NCI-H524 (cell line): ENCODE measurements at places on chromosomes 6 and 20.
A peak's percentile ranks its signal among the peaks of the same experiment; 100 is the strongest.

DNA sequence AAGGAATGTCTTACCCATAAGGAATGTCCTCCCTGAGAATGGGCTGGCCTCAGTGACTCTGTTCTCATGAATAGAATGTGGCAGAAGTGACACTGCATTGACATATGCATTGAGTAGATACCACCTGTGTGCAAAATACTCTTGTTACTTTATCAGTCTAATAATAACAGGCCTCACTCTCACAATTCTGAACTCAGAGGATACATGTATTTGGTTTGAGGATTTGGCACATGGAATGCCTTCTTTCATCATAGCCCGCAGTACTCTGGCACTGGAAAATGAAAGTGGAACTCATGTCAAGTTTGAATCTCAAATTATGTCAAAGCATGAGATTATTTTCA, 52.9 kb upstream of the PLCB4 start:
- DNase-seq, result no peak

GRCh38 chr20:49642816-49643215, 70.9 kb downstream of the B4GALT5 start:
- DNase-seq, result no peak

GRCh38 chr6:138559143-138559542, 59.8 kb upstream of the NHSL1 start:
- no peak for DNase-seq

DNA sequence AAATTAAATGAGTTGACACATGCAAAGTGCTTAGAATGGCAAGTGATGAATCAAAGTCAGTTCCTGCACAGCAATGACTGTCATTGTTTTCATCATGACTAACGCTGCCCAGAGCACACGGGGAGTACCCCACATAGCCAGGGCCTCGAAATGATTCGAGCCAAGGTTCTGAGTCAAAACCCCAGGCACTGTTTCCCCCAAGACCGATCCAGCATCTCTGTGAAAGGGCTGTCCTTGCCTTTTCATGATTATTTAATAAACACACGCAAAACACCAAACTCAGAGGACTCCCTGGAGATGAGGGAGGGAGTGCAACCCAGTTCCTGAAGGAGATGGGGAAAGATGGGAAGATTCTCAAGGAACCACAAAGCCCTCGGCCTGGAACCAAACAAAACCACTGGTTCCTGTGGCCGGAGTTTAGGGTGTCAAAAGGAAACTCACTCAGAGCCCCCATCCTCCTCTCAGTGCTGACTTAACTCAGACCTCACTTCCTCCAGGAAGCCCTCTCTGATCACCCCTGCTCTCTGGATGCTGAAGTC, 3.8 kb downstream of the PREX1 start:
- no peak for DNase-seq

DNA sequence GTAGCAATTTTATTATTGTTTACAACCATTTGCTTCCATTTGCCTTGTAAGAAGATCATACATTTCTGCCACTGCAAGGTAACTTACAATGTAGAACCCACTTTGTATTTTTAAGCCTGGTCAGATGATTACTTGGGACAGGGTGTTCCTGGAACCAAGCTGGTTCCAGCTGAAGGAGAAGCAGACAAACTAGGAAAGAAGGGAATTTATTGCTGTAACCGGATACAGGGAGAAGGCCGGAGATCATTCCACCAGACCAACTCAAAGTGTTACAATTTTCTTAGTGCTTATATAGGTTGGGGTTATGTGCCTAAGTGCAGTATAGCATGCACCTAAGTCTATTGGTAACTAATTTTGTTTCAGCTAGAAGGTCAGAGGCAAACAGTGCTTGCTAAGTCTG, 104.4 kb downstream of the MANEA start:
- DNase-seq, result no peak

DNA sequence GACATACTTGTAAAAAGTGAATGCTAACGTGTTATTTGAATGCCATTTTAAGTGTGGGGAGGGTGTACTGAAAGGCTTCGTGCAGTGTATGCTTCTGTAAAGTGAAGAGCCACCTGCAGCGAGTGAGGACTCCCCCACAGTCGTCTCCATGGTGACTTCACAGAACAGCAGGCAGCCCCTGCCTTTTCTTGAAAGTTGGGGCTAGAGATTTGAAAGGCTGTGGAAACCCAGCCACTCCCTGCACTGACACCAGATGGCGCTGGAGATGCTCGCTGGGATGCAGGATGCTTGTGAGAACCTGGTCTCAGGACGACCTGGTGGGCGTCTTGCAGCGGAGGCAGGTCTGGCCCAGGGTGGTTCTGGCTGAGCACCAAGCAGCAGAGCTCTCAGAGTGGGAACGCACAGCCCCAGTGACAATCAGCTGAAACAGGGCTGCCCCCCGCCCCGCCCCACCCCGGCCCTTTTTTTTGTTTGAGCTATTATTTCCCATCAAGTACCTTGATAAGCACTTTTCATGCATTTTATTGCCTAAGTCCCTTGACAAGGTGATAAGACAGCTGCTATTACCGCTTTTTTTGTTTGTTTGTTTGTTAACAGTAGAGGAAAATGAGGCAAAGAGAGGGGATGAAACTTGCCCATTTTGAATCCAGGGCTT, 150.3 kb downstream of the SYCP2 start:
- peak; percentile 91 for DNase-seq

GRCh38 chr6:37013516-37014491, 8.3 kb downstream of the FGD2 start:
- DNase-seq, result no peak

DNA sequence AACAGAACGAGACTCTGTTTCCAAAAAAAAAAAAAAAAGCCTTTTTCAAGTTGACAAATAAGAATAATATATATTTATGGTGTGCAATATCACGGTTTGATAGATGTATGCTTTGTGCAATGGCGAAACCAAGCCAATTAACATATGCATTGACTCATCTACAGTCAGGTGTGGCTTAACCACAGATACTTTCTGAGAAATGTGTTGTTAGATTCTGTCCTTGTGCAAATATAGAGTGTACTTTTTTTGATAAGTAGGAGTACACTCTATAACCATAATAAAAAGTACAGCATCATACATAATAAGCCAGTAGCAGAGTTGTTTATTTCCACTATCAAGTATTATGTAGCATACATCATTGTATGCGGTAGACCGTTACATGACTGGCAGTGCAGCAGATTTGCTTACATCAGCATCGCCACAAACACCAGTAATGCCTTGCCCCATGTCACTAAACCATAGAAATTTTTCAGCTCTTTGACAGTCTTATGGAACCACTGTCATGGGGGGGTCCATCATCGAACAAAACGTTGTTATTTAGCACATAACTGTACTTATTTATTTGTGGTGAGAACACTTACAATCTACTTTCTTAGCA, 59.2 kb downstream of the TMEM170B start:
- no peak for DNase-seq

GRCh38 chr20:38829296-38829875, 23.9 kb downstream of the PPP1R16B start:
- DNase-seq, result no peak

DNA sequence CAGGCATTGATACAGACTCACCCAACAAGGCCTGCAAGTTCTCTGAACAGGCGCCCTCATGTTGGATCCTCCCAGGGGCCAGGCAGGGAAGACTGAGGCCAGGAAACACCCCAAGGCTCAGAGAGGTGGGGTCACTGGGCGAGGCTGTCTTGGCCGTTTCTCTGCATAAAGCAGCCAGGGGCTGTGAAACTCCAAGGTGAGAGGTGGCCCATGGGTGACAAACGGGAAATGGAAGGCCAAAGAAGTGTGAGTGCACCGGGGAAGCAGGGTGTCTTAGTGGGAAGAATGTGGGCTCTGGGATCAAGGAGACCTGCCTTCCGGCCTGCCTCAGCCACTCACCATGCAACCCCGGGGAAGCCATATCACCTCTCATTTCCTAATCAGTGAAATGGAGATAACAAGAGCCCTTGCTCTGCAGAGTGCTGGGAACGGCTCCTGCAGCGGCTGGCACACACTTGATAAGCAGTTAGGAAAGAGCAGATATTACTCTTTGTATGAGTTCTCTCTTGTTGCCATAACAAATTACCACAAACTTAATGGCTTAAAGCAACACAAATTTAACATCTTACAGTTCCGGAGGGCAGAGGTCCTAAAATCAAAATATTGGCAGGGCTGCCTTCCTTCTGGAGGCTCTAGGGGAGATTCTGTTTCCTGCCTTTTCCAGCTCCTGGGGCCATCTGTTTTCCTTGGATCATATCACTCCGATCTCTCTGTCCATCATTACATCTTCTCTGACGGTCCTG, 168.6 kb downstream of the NFATC2 start:
- no peak for DNase-seq

DNA sequence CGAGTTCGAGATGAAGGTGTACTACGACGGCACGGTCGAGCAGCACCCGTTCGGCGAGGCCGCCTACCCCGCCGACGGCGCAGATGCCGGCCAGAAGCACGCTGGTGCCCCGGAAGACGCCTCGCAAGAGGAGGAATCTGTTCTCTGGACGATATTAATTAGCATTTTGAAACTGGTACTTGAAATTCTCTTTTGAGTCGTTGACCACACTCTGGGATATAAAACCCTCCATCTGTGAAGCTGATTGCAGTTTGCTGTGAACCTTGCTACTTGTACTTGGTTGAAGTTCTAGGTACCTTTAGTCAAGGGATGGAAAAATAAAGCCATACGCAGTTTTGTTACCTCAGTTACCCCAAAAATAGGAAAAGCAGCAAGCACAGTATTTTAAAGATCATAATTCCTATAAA, 917 bp downstream of the C6orf120 start:
- DNase-seq, result no peak

GRCh38 chr6:12024699-12025434, 12.8 kb downstream of the HIVEP1 start:
- no peak for DNase-seq

- peak; percentile 68 for DNase-seq
Measured at GRCh38 chr6:31366693-31367470, 9.9 kb upstream of the HLA-B start.

DNA sequence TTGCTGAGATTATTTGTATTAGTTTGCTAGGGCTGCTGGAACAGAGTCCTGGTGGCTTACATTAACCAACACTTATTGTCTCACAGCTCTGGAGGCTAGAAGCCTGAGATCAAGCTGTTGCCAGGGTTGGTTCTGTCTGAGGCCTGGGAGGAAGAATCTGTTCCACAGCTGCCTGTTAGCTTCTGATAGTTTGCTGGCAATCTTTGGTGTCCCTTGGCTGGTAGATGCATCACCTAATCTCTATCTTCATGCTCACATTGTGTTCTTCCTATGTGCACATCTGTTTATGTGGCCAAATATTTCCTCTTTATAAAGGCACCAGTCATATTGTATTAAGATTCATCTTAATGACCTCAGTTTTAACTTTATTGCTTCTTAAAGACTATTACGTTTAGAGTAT, 19.5 kb downstream of the SF3B5 start:
- no peak for DNase-seq

DNA sequence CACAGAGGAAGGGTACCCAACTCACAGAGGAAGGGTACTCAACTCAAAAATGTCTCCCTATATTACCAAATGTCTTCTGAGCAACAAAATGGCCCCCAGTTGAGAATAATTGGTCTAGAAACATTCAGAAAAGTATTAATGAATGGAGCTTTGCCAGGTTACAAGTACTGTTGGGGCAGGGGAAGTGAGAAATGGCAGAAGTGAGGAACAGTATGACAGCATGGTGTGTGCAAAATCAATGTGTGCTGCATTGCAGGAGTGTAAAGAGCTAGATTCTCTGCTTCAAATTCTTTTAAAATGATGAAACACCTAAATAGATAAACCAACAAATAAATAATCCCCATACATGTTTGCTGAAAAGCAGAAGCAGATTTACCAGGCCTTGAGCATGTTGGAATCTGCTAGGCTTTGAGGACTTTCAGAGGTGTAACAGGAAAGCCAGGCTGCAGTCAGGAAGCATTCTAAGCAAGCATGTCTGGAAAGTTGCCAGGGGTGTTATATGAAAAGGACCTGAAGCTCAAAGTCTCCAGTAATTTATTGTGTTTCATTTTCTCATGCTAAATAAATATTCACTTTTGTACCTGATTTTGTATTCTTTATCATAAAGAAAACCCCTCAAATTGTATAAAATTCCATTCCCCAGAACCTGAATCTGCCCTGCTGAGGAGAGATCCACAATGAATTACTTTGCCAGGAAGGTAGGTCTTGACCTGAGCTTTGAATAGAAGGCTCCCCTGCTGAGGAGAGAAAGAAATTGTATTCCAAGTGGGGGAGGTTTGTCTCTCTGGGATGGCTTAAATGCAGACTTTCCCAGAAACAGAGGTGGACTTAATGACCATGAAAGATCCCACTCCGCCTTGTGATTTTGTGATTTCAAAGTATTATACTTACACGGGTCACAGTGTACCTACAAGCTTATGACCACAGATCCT, 265.0 kb upstream of the MARCKS start:
- no peak for DNase-seq

GRCh38 chr6:110529907-110530306, 53.5 kb upstream of the SLC22A16 start:
- no peak for DNase-seq

- DNase-seq, result no peak
Measured at GRCh38 chr6:81263531-81264168, 488.8 kb downstream of the TENT5A start.

GRCh38 chr20:36605399-36606157, at the start of gene RAB5IF:
Gene RAB5IF (plus strand): TSS chr20:36605779. CDS start chr20:36605952, 173 bp downstream.
- DNase-seq, result peak; percentile 99

DNA sequence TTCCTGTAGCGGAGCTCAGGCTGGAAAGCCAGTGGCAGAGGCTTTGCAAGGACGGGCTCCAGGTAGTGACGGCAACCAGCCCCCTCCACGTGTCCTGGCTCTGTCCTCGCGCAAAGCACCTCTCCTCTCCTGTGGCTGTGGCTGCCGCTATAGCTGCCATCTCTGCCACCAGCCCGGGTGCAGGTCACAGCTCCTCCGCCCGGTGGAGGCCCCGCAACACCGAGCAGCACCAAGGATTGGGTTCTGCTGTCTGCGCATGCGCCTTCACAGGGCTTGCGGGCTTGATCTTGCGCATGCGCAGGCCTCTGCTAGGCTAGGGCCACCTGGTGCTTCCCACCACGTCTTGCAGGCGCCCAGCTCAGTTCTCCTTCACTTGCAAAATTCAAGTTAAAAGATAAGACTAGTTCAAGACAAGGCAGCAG, 625.4 kb downstream of the QKI start:
- no peak for DNase-seq

GRCh38 chr6:22727710-22728109, 158.3 kb downstream of the HDGFL1 start:
- DNase-seq, result no peak

- DNase-seq, result no peak
Measured at GRCh38 chr6:158669145-158670035, 19.5 kb downstream of the SYTL3 start.

- DNase-seq, result no peak
Measured at GRCh38 chr6:3388786-3389185, 68.1 kb downstream of the SLC22A23 start.

GRCh38 chr6:159804504-159804903, 4.4 kb downstream of the PNLDC1 start:
- no peak for DNase-seq

- DNase-seq, result peak; percentile 17
Measured at GRCh38 chr20:43322851-43323250, 133.1 kb upstream of the PTPRT start.
